RWPE2 (cell line): ENCODE measurements at places on chromosomes 1 and 21.
A peak's percentile ranks its signal among the peaks of the same experiment; 100 is the strongest.

DNA sequence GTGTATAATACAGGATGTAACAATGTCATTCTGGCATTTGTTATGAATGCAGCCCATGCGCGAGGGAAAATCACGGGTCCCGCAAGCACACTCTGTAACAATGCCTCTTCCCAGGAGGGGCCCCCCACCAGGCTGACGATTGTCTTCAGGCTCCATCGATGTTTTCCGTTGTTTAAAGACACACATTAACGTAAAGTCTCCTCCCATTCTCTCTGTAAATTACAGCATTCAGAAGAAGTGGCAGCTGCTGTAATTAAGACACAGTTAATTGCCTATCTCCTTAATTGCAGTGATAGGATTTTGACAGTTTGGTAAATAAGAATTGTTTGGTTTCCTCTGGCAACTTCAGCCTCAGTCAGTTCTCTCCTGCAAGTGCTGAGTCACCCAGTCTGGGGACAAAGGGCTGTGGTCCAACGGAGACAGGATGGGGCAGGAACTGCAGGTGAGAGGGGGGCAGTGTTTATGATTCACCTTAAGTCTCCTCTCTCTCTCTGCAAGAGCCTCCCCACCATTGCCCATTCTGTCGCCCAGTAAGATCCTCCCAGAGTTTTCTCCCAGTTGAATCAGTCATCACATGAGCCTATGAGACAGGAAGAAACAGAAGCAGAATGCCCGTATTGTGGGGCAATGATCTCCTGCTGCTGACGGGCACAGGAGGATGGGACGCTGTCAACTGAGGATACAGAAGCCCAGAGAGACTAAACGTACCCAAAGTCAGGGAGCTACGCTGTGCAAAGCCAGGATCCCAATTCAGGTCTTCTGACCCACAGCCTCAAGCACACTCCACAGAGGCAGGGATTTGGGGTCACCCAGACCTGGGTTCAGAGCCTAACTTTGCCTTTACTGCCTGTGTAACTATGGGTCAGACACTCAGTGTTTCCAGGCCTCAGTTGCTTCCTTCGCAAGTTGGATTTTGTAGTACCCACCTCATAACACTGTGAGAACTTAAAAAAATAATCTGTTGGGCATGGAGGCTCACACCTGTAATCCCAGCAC, 110.0 kb downstream of the ADSS2 start:
- peak; percentile 80 for DNase-seq

GRCh38 chr1:6144647-6145395, 35.3 kb downstream of the CHD5 start:
- DNase-seq: no peak

- no peak for DNase-seq
Measured at GRCh38 chr1:46497665-46498064, 8.0 kb downstream of the DMBX1 start.

- no peak for DNase-seq
Measured at GRCh38 chr21:32884062-32884461, 112.5 kb upstream of the PAXBP1 start.

- no peak for DNase-seq
Measured at GRCh38 chr1:185676969-185677368, 57.2 kb upstream of the HMCN1 start.
